ENCODE measurements at places on chromosomes 6 and 20. TPM values are rescaled to one million over a fixed set of nuclear protein-coding genes. Genes with fewer than 3 reads are reported as not detected.
A peak's percentile ranks its signal among the peaks of the same experiment; 100 is the strongest.

- no peak for DNase-seq
Observed at GRCh38 chr20:64105846-64106434, 1.4 kb downstream of the NPBWR2 start.

DNA sequence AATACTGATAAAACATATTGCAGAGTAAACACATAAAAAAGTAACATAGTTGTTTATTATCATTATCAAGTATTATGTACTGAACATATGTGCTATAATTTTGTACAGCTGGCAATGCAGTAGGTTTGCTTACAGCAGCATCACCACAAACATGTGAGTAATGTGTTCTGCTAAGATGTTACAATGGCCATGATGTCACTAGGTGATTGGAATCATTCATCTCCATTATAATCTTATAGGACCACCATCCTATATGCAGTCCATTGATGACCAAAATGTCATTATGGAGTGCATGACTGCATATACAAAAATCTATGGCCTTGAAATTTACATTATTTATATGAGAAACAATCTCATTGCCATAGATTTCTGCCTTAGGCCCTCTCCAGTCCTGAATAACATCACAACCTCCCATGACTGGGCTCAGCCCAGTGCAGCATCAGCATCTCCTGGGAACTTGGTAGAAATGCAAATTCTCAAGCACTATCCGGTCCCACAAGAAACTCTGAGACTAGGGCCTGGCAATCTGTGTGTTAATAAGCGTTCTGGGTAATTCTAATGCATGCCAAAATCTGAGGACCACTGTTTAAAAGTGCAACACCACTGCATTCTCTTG lies 352.0 kb upstream of the MARCKS start:
- no peak for DNase-seq

DNA sequence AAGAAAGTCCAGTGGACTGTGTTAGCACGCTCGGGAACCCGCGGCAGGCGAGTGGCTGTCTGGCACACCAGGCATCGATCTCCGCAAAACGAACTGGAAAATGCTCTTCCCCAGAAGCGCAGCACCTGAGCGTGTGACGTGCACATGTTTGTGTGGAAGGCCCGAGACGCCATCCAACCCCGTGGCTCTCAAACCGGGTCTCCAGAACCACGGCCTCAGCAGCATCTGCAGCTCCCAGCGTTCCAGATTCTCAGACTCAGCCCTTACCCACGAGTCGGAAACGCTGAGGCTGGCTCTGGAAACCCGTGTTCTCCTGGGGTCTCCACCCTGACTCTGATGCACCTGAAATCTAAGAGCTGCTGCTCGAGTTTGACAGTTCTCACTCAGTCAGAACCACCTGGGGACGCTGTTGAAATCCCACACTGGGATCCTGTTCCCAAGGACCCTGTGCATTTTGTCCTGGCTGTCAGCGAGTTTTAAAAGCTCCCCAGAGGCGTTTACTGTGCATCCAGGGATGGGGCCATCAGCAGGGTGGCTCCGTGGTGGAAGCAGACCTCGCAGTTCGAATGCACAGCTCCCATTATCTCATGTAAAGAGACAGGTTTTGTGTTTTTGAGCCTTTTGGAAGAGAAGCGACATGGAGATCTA lies 69.0 kb downstream of the DLL1 start:
- DNase-seq: peak; percentile 15

GRCh38 chr6:160071805-160072690 lies 49.6 kb upstream of the SLC22A1 start:
- DNase-seq: no peak

DNA sequence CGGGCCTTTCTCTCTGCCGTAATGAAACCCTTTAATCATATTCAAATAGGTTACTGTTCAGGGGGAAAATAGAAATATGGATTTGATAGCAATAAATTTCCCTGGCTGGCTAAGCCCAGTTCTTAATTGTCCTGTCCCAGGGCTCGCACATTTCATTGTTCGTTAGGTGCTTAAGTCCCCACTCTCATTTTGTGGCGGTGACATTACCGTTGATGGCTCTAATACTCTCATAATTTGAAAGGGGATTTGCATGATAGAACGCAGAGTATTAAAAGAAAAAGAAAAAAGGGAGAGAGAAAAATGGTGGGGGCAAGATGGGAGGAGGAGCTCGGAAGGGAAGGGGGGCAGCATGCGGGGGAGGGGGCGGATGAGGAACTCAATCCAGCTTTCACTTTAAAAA lies 79.1 kb upstream of the FOXP4 start:
- DNase-seq: no peak

GRCh38 chr6:50543666-50544065 lies 169.7 kb upstream of the TFAP2D start:
- DNase-seq: no peak

GCM1 gene
- total RNA-seq: 0.47 TPM

FLRT3 gene
- total RNA-seq: 11.6 TPM

AKAP12 gene
- total RNA-seq: 287 TPM

C6orf58 gene
- not detected for total RNA-seq

OTOR gene
- total RNA-seq: not detected

CD93 gene
- total RNA-seq: 14.2 TPM

Data from testis (tissue), 5 donors.